ENCODE measurements at places on chromosomes 4 and X.

- DNase-seq = no peak
Measured at GRCh38 chr4:95124906-95125504, 367.2 kb downstream of the BMPR1B start.

- no peak for DNase-seq
Measured at GRCh38 chr4:117621673-117622072, 412.6 kb upstream of the NDST3 start.

DNA sequence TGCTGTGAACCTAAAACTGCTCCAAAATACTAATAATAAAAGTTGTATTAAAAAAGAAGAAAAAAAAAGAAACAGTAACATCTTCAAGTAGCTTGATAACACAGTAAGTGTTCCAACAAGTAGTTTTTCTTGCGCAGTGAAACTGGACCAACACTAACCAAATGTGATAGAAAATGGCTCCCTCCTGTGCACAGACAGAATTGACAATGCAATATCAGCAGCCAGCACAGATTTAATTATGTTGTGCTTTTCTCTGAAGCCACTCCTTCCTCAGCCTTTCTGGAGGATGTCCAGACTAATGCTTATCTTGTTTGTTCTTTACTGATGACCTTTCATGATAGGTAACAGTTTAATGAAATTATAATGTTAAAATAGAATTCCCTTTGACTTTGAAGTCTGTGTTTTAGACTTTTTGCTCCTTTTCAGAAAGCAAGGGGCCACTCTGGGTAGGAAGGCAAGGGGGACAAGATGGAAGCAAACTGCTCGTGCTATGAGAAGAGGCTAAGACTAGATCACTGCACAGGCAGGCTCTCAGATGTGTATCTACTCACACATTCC lies 147.1 kb upstream of the RPL34 start:
- DNase-seq = no peak

DNA sequence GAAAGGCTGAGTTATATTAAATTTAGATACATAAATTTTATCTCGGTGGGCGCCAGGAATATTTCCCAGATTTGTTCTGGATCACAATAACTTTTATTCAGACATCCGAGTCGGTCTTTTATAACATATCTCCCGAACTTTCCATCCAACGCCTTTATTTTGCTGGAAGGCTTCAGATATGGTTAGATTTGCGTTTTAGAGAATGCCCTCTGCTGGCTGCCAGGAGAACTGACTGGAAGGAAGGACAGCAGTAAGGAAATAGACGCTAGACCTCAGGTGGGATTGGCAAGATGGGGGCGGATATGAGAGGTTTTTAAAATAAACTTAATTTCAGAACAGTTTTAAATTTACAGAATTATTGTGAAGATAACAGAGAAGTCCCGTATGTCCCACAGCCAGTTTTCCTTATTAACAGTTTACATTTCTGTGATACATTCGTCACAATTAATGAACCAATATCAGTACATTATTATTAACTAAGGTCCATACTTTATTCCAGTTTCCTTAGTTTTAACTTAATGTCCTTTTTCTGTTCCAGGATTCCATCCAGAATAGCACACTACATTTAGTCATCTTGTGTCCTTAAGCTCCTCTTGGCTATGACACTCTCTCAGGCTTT lies 4.6 kb upstream of the KANTR start:
- no peak for DNase-seq

DNA sequence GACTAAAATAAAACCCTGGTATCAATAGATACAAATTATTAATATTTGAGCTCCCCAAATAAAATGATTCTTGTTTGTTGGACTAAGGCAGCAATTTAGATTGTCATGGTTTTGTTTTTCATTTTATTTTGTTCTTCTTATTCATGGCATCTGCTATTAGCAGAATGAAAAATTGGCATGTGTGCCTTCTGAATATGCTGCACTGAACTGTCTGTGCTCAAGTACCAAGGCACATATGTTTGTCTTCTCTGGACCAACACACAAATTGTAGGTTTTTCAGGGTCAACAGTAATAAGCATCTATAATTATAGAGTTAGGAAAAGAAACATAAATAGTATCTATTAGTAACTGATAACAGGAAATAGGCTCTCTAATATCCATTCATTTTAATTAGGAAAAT lies 121.1 kb downstream of the BANK1 start:
- DNase-seq = no peak

GRCh38 chrX:7019555-7019954 lies 128.0 kb upstream of the STS start:
- no peak for DNase-seq

- DNase-seq = no peak
Measured at GRCh38 chr4:107278791-107279483, 242.8 kb upstream of the DKK2 start.

GRCh38 chrX:26466387-26466786 lies 250.4 kb downstream of the MAGEB5 start:
- no peak for DNase-seq

DNA sequence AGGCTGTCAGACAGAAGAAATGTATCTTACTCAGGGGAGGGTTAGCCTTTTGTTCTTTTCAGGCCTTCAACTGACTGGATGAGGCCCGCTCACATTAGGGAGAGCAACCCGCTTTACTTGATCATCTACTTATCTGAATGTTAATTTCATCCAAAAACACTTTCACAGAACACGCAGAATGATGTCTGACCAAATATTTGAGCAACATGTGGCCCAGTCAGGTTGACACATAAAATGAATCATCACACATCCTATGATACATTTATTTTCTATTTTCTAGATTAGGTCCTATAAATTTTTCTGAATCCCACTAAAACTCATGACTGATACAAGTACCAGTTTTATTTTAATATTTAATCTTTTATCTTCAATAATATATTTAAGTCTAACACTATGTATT lies 260.3 kb downstream of the IL15 start:
- no peak for DNase-seq

DNA sequence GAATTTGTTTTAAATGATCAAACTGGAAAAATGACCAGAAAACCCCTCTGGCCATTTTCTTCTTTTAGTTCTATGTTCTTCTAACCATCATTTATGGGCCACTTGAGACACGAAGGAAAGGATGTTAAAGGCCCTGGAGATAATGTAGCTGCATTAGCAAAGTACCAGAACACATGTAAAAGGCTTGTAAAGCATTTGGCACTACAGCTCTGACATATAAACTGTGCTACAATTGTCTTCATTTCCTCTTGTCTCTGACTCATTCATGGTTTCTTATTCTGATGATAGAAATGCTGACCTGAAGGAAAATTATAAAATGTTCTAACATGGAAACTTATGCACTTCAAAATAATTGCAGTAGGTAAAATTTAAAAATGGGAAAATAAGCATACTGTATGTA lies 388.7 kb downstream of the FAT4 start:
- DNase-seq = no peak

- DNase-seq = peak; percentile 15
Measured at GRCh38 chr4:152778656-152779512, 646 bp downstream of the TIGD4 start.

DNA sequence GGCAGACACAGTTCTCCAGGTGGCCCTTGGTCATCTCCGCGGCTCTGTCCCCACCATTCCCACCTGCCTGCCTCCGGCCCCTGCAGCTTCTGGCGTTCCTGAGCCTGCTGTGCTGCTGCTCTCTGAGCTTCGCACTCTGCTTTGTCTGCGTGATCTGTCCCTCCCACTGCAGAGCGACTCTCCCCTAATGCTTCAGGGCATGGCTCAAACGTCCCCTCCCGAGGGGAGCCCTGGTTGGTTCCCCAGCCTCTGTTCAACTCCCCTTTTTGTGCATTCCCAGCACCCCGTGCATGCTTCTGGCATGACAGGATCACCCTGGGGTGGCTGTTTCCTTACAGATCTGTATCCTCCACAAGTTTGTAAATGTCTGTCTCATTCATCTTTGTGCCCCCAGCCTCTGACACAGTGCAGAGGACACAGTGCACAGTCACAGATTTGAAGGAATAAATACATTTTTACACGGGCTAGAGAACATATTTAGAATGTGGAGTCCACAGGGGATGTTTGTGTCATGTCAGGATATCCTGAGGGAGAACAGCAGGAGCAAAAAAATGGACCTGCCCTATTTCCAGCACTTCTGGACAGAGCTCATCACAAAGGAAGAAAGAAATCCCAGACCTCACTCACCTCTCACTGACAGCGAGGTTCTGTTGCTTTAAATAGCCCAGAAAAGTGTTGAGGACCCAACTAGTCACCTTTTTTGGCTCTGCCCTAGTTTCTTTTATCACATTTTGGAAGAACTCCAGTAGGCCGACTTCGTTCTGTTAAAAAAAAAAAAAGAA lies 72.6 kb downstream of the GATB start:
- DNase-seq = no peak

GRCh38 chr4:154574311-154574710 lies 11.5 kb downstream of the FGB start:
- no peak for DNase-seq

DNA sequence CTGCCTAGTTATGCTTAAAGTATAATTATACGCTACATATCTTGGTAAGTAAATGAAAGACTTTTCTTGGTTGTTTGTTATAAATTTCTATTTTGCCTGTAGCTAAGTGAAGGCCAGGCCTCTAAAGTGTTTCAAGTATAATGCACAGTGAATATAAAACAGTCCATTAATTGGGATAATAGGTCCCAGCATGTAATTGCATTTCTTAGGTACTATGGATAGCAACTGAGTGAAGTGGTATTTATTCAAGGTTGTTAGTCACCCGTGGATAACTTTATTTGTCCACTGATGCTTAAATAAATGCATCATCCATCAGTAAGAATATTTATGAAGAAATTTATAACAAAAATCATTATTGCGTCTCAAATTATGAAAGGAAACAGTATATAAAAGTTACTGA lies 59.1 kb downstream of the TEX13C start:
- no peak for DNase-seq

GRCh38 chr4:159134429-159134828 lies 31.6 kb downstream of the RAPGEF2 start:
- DNase-seq = no peak

Data from activated T-cell treated with anti-CD3 and anti-CD28 coated beads for 48 hours (primary cell).